ENCODE measurements at places on chromosomes 11 and 22. TPM values are rescaled to one million over a fixed set of nuclear protein-coding genes. Genes with fewer than 3 reads are reported as not detected.

GRCh38 chr11:69492201-69492991 lies 10.9 kb downstream of the LINC01488 start:
- DNase-seq = peak; percentile 9
- no peak overlapping the region for H3K4me3 ChIP-seq
- peaks cover 66% of the 10 kb centered on the region for H3K4me1 ChIP-seq
- no peaks in the 10 kb centered on the region for H3K27me3 ChIP-seq
- no peaks in the 10 kb centered on the region for H3K36me3 ChIP-seq
- no peak overlapping the region for H3K27ac ChIP-seq

GRCh38 chr11:12755510-12756453 lies 81.6 kb downstream of the TEAD1 start:
- no peak overlapping the region for H3K4me3 ChIP-seq
- no peak for DNase-seq

- H3K27ac ChIP-seq = no peak overlapping the region
- DNase-seq = no peak
- H3K4me3 ChIP-seq = no peak overlapping the region
- peaks cover 7% of the 10 kb centered on the region for H3K4me1 ChIP-seq
- H3K27me3 ChIP-seq = no peaks in the 10 kb centered on the region
- H3K36me3 ChIP-seq = peaks cover 43% of the 10 kb centered on the region
Measured at GRCh38 chr11:74612877-74613276, 20.5 kb downstream of the POLD3 start.

- DNase-seq = no peak
- H3K4me3 ChIP-seq = no peak overlapping the region
- no peak overlapping the region for H3K27ac ChIP-seq
- no peaks in the 10 kb centered on the region for H3K4me1 ChIP-seq
- H3K27me3 ChIP-seq = peaks cover 7% of the 10 kb centered on the region
Measured at GRCh38 chr11:78907636-78908035, 333.0 kb upstream of the NARS2 start.

- H3K27ac ChIP-seq = peak overlapping the region; percentile 36
- no peak overlapping the region for H3K4me3 ChIP-seq
Measured at GRCh38 chr22:37623075-37624016, 14.7 kb downstream of the GGA1 start.

- H3K27me3 ChIP-seq = no peaks in the 10 kb centered on the region
- H3K4me1 ChIP-seq = no peaks in the 10 kb centered on the region
- H3K4me3 ChIP-seq = no peak overlapping the region
- no peak for DNase-seq
- H3K27ac ChIP-seq = no peak overlapping the region
- peaks cover 91% of the 10 kb centered on the region for H3K36me3 ChIP-seq
Measured at GRCh38 chr22:40826984-40827741, 8.0 kb upstream of the SLC25A17 start.

DNA sequence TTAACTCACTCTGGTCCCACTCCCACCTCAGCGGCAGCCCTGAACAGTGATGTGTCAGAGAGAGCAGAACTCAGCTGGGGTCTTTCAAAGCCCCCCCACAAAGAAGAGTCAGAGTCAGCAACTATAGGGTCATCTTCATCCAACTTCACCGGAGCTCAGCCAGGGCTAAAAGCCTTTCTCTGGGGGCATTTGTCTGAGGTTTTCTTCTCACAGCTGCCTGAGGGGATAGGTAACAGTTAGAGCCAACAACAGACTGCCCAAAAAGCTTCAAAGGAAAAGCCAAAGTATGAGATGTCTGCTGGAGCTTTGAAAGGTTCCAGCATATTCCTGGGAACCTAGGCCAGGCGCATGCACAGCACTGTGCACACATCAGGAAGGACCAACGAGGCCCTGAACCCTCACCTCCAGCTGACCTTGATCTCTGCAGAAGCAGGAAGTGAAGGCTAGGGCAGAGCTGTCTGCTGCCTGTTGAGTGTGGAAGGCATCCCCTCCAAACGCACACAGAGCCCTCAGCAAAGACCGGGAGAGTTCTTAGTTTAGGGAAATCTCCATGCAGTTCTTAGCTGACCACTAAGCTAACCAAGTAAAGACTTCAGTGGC lies 28.1 kb upstream of the COMT start:
- H3K4me3 ChIP-seq = no peak overlapping the region
- no peak for DNase-seq
- H3K4me1 ChIP-seq = no peaks in the 10 kb centered on the region
- no peak overlapping the region for H3K27ac ChIP-seq
- H3K36me3 ChIP-seq = peaks cover 74% of the 10 kb centered on the region

The DNAJB13 gene
- total RNA-seq = not detected

The BET1L gene
- 24.0 TPM for total RNA-seq

The LGALS1 gene
- 843 TPM for total RNA-seq

The APOL4 gene
- 4.7 TPM for total RNA-seq

Measured in left ventricle myocardium inferior (tissue), 1 donor.